ENCODE measurements at places on chromosomes 7 and 10.
A peak's percentile ranks its signal among the peaks of the same experiment; 100 is the strongest.

DNA sequence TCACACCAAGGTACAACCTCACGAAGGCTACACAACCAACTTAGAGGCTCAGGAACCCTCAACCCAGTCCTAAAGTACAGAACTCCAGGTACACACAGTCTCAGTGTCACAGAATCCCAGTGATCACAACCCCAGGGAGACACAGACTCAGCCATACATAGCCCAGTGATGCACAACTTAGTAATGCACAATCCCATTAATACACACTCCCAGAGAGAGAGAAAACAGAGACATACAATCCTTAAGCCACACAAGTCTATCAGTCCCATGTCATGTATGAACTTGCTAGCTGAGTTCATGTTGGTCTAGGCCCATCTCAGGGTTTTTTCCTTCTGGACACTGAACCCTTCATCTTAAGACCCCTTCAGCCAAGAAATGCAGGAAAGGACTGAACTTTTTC, 4.6 kb downstream of the KCNIP2 start:
- DNase-seq: no peak

DNA sequence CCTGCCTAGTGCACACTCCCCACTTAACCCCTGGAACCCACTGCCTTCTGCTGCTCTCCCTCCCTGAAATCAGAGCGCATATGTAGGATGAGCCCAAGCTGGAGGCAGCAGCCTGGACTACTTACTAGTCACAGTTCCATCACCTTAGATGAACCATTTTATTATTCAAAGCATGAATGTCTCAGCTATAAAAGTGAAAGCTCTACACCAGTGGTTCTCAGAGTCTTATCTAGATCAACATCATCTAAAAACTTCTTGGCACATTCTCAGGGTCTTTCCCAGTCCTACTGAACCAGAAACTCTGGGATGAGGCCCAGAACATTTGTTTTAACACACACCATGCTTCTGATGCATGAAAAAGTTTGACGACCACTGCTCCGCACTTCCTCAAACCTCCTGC, 100.3 kb upstream of the ANK3 start:
- no peak for DNase-seq

DNA sequence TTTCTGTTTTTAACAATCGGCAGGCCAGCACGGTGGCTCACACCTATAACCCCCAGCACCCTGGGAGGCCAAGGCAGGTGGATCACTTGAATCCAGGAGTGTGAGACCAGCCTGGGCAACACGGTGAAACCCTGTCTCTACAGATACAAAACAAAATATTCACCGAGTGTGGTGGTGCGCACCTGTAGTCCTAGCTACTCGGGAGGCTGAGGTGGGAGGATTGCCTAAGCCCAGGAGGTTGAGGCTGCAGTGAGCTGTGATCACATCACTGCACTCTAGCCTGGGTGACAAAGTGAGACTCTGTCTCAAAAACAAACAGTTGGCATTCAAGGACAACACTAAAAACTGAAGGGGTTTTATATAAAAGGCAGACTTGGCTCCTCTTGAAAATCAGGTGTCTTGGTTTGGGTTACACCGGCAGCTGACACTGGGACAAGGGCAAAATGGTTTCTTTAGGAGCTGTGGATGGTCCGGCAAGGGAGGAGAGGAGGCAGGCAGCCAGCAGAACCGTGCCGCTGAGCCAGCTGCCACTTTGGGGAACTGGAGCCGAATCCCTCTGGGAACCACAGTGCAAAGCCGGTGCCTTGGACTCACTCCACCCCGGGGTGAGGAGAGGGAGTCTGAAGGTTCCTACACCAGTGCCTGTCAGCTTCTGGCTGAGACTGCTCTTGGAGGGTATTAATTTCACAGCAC, 52.6 kb downstream of the CHST3 start:
- DNase-seq: peak; percentile 75

DNA sequence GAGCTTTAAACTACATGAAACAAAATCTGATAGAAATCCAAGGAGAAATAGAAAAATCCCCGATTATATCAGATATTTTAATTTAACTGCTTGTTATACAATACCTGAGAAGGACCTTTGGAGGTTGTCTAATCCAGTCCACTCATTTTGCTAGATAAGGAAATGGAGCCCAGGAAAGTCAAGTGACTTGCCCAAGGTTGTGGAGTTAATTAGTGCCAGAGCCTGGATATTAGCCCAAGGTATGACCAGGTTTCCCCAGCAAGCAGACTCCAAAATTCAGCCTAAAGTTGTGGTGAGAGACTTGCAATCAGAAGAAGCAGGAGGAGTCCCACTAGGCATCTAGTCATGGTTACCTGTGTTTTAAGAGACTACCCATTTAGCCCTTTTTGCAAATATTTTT, 11.7 kb upstream of the EEPD1 start:
- DNase-seq: no peak

GRCh38 chr10:49610114-49610457, at the start of gene SLC18A3:
Gene SLC18A3, plus strand, starts transcription at chr10:49610310. Its CDS starts 431 bp downstream, at chr10:49610741.
- peak; percentile 25 for DNase-seq
